ENCODE measurements at places on chromosomes 4 and X.

DNA sequence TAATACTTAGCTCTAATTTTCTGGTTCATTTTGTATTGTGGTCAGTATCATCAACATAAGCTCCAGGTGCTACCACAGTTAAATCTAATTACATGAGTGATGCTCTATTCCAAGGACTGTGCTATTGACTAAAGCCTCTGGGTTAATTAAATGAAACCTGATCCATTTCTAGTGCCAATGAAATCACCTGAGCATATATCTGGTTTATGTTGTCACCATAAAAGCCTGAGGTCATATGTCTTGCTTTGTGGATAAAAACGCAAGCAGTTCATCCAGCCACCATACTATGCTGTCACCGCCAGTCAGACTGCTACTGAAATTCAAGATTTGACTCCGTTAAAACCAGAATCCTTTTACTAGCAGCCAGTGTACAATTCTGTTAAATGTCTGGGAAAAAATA lies 64.2 kb upstream of the ZNF518B start:
- no peak for DNase-seq

DNA sequence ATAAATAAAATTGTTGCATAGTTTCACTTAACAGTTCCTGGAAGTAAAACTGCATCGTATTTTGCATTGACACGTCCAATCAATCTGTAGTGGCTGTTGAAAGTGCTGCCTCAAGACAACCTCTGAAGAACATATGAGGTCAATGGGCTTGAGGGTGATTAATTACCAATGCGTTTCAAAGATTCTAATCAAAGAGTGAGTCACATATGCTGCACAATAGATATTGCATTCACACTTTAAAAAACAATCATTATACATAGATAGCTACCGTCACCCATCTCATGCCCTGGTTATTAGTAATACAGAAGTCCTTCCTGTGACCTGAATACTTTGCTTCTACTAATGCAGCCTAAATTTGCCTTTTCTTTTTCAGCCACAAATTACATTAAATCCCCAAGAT lies 743.3 kb upstream of the SLIT2 start:
- DNase-seq: peak; percentile 19

DNA sequence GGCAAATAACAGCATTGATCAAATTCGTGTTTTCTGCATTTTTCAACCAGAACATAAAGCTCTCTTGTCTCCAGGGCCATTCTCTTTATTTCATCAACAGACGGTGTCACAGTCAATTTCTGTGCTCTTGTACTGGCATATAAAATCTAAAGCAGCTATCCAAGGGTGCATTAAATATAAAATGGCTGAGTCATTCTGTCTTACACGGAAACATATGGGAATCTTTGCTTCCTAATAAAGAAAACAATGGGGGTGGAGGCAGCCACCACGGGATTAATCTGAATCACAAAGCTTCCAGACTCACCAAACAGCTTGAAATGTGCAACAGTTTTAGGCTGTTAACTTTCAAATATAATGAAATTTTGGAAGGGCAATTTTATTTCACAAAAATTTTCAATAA lies 132.6 kb downstream of the IL15 start:
- peak; percentile 40 for DNase-seq

DNA sequence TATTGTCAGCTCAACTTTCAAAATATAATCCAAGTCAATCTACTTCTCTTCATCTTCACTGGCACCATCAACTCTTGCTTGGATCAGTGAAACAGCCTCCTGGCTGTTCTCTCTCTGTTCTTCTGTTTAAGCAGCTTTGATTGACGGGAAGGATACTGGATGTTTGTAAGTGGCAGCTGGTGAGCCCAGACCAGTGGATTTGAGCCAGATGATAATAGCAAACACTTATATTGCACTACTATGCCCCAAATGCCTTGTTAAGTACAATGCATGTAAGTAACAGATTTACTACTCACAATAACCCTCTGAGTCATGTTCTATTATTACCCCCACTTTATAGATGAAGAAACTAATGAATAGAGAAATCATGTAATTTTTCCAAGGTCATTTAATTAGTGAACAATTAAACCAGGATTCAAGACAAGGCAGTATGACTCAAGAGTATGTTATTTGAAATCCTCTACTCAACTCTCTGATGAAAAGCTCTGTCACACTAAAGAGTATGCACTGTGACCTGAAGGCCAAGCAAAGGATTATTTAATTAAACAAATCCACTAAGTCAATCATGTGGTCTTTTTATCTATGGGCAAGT lies 44.8 kb downstream of the SPANXN3 start:
- no peak for DNase-seq

DNA sequence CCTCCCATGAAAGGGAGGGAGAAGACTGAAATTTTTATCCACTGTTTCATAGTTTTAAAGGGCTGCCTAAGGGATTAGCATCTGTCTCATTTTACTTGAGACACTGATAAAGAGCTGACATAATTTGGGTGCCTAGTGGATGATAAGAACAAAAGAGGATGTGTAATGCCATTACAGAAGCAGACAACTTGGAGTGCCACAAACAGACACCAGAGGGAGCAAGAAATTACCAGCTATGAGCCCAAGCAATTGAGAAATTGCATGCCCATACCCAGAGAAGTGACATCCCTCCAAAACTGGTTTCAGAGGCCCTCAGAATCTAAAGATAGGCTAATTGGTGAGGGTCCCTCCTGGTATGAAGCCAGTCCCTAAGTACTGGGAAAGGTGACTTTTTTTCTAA lies 38.5 kb upstream of the POU3F4 start:
- DNase-seq: no peak

DNA sequence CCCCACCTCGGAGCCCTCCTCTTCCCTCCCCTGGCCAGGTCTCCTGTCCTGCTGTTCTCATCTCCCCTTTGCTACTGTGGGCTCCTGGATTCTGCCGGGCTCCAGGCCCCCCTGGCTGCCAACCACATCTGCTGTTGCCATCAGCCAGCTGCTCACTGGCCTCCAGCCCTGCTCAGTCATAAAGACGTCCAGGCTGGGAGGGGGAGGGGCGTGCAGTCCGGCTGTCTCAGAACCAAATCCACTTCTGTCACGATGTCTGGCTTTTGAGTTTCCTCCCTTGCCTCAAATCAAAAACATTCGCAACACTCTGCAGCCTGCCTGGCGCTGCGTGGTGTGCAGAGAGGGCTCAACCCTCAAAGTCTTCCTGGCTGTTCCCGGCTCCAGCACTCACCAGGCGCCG lies 7.1 kb downstream of the RASL11B start:
- DNase-seq: no peak

DNA sequence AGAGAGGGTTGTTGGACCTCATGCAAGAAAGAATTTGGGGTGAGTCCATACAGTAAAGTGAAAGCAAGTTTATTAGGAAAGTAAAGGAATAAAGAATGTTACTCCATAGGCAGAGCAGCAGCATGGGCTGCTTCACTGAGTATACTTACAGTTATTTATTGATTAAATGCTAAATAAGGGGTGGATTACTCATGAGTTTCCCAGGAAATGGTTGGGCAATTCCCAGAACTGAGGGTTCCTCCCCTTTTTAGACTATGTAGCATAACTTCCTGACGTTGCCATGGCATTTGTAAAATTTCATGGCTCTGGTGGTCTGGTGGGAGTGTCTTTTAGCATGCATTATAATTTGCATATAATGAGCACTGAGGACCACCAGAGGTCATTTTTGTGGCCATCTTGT lies 16.7 kb downstream of the PPP4R3C start:
- no peak for DNase-seq

DNA sequence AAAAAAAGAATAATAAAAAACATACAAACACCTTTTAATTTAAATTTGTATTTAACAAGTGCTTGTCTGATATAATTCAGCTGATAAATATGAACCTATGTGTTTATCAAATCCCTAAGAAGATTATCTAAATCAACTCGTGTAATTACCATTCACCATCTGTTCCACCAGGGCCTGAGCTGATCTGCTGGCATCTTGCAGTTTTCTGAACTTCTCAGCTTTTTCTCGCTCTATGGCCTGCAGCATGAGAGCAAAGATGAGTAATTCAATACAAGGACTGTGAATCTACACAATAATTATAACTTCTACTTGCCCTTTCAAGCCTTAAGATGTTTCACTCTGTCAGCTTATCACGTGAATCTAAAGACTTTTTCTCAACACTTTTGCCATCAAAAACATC lies 709.7 kb downstream of the DMD start:
- no peak for DNase-seq

GRCh38 chr4:158250321-158250720 lies 40.0 kb downstream of the TMEM144 start:
- no peak for DNase-seq

DNA sequence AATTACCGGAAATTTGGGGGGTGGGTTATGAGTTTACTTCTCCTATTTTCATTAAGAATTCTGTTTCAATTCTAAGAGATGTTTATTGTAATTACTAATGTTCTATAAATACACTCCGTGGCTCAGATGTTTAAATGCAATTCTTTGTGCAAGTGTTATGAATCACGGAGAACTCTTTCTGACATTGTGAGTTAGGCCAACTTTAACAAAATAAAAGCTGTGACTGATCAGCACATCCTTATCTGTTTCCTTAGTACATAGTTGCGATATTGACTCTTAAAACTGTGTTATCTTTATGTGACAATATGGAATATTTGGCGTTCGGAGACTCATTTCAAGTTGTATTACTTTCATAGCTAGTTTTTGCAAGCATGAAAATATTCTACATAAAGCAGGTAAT lies 902 bp downstream of the KLHL4 start:
- DNase-seq: no peak

- no peak for DNase-seq
Observed at GRCh38 chr4:159400558-159401225, 297.8 kb downstream of the RAPGEF2 start.

DNA sequence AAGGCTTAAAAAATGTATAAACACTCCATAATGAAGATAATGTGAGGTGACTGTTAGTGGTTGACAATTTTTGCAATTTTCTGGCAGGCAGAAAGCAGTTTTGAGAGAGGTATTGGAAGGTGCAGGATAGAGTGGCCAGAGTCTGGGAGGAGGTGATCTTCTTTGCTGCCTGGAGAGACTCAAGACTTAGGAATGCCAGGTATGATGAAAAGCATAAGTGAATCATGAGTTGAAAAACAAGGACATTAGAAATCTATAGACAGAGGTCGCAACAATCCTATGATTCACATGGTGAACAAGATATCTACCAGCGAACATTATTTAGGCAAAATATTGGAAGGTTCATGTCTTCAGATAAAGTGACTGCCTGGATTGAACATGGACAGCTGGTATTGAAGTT lies 118.5 kb downstream of the CFAP299 start:
- DNase-seq: no peak

DNA sequence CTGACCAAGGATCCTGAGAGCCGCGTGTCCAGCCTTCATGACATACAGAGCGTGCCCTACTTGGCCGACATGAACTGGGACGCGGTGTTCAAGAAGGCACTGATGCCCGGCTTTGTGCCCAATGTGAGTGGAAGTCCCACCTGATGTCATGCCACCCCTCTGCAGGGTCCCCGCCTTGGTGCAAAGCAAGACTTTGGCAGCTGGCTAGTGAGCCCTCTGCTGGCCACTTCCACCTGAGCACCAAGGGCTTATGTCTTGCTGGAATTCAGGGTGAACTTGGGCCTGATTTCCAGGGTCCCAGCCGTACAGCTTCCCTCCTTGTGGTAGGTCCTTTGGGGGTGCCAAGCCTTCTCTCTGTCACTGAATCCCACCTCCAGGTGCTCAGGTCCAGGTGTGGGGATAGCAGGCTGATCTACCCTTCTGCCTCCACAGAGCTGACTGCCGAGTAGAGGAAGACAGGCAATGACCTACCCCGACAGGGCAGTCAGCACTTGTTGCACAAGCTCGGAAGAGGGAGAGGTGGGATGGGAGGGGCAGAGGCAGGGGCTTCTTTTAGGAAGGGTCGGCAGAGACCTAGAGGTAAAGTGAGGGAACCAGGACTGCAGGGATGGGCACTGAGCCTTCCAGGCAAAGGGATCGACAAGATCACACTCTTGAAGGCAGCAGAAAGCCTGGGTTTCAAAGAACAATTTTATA lies 248.1 kb downstream of the EVC2 start:
- DNase-seq: no peak

- no peak for DNase-seq
Observed at GRCh38 chrX:13091111-13091765, 46.8 kb upstream of the FAM9C start.

GRCh38 chr4:189912170-189912569 lies 28.5 kb upstream of the FRG1 start:
- DNase-seq: no peak

GRCh38 chrX:133926809-133927208 lies 58.6 kb downstream of the GPC3 start:
- DNase-seq: no peak

DNA sequence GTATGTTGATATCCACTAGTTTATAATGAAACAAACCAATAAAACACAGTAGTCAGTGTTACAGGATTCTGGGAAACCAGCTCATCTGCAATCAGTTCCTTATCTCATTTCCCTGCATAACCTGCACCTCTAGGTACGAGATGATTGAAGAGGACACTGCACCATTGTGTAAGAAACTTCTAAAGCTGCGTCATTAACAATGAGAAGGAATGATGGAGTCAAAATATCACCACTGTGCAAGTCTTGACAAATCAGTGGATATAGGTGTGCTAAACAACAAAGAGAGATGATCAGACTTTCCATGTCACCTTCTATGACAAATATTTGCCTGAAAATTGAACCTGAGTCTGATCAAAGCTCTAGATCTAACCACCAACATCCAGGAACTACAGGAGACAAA lies 40.7 kb upstream of the DHX15 start:
- no peak for DNase-seq

DNA sequence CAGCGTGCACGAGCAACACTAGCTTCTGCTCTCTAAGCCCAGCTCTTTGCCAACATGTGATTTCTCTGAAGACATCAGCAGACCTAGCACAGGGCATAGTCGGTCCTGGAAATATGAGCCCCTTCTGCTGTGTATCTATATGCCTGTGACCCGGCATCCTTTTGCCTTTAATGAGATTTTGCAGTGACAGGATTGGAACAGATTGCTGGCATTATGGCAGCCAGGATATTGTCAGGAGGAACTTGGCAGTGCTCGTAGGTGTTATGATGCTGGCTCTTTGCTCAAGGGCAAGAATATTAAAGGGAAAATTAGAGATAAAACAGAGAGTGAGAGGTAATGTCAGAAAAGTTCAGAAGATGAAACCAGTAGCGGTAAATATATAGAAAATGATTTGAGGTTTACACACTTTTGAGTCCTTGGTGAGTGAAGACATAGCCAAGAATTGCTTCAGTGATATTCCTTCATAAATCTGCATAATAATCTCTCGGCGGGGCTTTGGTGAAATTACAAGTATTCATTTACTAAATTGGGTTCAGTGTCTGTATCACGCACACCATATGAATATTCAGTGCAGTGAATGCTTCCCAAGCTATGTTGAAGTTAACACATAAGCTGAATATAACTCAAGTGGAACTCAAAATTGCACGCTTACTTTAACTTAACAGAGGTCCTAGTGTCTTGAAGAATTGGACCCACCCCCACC lies 502.1 kb upstream of the NR3C2 start:
- no peak for DNase-seq

GRCh38 chrX:72604112-72604511 lies 31.5 kb upstream of the HDAC8 start:
- no peak for DNase-seq

GRCh38 chr4:160175064-160175643 lies 1072.3 kb downstream of the RAPGEF2 start:
- no peak for DNase-seq

Data from non-pigmented ciliary epithelial cell (primary cell).